Posterior cingulate gyrus (tissue), 11 donors: ENCODE measurements at places on chromosomes 3 and 15.

DNA sequence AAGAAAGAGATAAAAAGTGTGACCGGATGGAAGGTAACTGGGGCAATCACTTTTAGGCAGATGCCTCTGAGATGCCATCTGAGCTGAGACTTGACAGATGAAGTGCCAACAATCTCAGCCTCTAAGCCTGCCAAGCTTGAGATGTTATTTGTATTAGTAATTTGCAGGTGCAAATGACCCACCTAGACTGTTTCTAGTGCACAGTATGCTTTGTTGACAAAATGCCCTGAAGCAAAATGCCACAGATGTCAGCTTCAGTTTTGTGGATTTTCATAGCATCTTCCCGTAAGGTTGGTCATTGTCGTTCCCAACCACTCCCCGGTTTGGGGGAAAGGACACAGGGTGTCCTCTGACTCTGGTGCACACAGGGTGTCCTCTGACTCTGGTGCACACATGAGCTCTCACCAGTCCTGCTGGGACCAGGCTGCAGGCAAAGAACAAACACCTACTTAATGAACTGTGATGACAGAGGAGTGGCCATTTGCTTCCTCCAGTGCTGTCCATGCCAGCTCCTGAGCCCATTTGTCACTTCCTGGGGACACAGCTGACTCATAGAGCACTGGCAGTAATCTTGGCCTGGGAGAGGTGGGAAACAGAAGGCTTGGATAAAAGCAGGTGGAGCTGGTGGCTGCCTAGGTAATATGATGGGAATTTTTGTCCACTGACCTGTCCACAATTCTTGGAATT lies 16.7 kb upstream of the PPP1R2 start:
- no peak for DNase-seq

- DNase-seq, result no peak
Observed at GRCh38 chr15:71511796-71512681, 298.3 kb upstream of the NR2E3 start.

GRCh38 chr15:43414196-43414595 lies 43.3 kb downstream of the TUBGCP4 start:
- no peak for DNase-seq

DNA sequence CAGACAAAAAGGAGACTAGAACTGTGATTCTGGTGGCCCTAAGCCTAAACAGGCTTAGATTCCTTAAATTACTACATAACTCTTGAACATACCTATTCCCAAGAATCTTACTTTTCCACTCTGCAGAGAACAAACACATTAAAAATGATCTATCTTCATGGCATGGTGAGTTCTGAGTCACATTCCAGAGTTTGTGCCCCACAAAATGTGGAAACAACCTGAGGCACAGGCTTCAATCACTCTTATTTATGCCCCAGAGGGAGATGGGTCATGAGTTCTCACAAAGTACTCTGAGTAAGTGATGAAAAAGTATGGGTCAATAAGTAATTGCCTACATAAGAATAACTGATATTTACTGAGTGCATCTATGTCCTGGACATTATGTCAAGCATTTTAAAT lies 137.5 kb upstream of the SLC2A2 start:
- no peak for DNase-seq

GRCh38 chr3:163315786-163316185 lies 1762.5 kb downstream of the SI start:
- DNase-seq, result no peak

DNA sequence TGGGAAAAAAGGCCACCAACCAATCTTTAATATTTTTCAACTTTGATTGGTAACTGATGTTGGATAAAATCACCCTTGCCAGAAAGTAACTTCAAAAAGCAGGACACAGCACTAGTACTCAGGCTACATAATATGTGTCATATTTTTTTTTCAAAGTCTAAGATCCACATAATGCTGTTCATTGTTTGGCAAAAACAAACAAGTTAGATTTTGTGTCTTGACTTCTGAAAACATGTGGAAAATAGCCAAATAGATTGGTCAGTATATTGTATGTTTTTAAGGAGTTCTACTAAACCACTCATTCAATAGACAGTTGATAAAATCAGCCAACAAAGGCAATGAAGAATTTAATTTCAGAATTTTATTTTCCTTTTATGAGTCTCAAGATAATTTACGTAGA lies 111.7 kb upstream of the CCDC54 start:
- no peak for DNase-seq

GRCh38 chr15:25852027-25852426 lies 11.1 kb downstream of the ATP10A start:
- no peak for DNase-seq

DNA sequence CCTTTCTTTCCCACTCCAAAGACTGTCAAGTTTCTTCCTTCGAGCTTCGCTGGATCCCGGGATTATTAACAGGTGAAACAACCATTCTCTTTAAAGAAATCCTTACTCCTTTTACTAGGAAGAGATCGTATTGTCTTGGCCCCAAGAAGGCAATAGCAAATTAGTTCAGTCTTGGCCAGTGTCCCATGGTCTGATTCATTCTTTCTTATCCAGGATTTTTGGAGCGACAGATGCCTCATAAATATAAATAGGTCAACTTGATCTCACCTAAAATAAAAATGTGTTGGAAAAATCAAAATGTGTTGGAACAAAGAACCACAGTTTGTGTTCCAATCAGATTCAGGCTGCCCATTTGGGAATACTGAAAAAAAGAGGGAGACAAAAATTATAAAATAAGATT lies 140.1 kb upstream of the TMEM108 start:
- no peak for DNase-seq

DNA sequence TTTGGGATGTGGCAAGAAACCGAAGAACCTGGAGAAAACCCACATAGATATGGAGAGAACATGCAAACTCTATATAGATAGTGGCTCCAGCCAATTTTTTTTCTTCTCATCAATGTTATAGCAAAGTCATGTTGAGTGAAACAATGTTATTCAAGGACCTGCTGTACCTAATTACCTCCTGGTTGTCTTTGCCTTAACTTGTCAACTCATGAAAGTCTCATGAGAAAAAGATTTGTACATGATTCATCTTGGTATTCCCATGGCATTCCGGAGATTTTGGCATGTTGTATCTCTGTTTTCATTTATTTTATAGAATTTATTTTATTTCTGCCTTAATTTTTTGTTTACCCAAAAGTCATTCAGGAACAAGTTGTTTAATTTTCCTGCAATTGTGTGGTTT lies 303.8 kb upstream of the CDIN1 start:
- no peak for DNase-seq

DNA sequence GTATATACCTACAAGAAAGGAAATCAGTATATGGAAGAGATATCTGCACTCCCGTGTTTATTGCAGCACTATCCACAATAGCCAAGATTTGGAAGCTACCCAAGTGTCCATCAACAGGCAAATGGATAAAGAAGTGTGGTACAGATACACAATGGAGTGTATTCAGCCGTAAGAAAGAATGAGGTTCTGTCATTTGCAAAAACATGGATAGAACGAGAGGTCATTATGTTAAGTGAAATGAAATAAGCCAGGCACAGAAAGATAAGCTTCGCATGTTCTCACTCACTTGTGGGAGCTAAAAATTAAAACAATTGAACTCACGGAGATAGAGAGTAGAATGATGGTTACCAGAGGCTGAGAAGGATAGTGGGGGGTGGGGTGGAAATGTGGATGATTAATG lies 53.1 kb downstream of the FAM81A start:
- DNase-seq, result no peak

DNA sequence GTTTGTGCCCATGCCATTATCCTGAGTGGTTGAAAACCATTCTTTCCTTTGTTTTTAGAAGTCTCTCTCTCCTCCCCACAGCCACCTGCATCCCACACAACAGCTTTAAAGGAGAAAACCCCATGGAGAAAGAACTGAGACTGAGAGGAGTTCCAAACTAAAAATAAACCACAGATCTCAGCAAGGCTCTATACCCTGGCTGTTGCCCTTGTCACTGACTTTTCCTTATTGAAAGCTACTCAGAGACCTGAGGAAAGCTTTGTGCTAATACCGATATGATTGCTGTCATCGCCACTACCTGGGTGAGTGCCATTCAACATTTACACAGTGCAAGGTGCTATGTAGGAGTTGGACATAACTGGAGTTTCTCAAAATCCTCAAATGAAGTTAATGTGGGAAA lies 55.5 kb upstream of the RASGRP1 start:
- no peak for DNase-seq

GRCh38 chr3:142366434-142366833 lies 81.4 kb downstream of the XRN1 start:
- no peak for DNase-seq

GRCh38 chr15:41340189-41340695 lies 7.6 kb downstream of the NUSAP1 start:
- DNase-seq, result no peak

GRCh38 chr3:182364323-182364722 lies 429.0 kb upstream of the ATP11B start:
- no peak for DNase-seq

- no peak for DNase-seq
Observed at GRCh38 chr15:67137319-67137718, 71.9 kb downstream of the SMAD3 start.

DNA sequence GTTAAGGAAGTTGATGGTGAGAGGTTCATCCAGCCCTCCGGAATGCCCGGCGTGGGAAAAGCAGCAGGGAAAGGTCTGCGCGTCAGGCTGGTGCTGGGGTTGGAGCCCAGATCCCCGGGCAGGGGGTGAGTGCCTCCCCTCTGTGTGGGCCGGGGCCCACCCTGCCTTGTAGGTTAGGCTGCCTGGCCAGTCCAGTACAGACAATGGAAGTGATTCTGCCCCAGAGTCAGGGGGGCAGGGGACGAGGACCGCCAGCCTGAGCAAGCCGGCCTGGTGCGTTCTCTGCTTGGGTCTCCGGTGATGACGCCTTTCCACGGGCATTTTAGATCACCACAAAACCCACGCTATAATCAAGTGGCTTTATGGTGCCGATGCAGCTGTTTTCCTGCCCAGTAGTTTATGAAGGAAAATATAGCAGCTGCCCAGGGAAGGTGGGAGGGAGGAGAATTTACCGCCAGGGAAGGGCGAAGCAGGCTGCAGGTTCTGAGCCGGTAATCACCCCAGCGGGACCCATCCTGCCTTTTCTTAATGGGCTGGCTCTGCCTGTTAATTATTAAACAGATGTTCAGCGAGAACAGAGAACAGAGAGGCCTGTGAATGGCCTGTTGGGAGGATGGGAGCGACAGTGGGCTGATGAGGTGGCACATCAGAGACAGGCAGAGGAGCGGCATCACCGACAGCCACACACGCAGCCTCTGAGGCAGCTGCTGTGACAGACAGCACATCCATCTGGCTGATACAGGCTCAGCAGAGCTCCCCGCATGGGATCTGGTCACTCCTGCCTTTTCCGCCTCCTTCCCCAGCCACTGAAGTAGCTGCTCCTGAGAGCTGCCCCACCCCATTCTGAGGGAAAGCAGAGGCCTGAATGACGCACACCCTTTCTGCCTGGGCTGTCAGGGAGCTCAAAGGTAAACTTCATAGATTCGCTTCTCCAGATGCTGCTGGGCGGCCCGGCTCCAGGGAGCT lies 35.2 kb downstream of the BDH1 start:
- DNase-seq, result peak; percentile 47

- DNase-seq, result peak; percentile 28
Observed at GRCh38 chr3:58421004-58421403, 12.6 kb downstream of the PDHB start.

DNA sequence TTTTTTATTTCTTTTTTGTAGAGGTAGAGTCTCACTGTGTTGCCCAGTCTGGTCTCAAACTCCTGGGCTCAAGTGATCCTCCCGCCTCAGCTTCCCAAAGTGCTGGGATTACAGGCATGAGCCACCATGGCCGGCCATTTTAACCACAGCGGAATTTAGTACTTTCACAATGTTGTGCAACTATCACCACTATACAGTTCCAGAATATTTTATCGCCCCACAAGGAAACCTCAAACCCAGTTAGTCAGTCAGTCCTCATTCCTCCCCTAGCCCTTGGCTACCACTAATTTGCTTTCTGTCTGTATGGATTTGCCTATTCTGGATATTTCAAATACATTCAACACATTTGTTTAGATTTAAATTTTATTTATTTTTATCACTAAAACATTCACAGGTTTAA lies 15.5 kb upstream of the HOMER2 start:
- no peak for DNase-seq

GRCh38 chr3:60225848-60226247 lies 1025.4 kb downstream of the FHIT start:
- no peak for DNase-seq

DNA sequence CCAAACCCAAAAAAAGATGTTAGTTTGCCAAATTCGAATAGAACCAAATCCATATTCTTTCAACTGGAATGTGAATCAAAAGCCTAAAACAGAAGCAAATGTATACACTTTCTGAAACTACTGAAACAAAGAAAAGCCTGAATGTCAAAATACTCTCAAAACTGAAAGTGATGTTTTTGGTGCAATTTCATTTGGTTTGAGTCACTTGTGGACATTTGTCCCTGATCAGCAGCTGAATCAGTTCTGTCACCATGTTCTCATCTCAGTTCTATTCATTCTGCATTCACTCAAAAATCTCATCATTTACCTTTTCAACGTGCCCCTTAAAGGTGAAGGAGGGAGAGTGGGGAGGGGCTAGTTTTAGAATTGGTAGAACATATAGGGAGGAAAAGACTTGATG lies 266.8 kb downstream of the ABHD5 start:
- no peak for DNase-seq

DNA sequence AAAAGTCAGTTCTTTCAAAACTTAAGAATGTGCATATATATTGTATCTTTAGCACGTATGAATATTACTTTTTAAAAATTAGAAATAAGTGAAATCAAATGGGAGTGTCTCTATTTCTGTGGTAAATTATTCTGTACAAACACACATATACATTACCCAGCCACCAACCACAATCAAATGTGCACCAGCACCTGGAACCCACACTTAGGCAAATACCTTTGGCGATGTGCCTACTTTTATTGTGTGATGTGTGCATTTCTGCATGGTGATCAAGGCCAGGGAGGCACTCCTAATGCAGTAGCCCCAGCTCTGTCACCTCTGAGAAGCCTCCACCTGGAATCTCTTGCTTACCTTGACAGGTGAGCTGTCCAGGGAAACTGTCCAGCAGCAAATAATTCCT lies 76.9 kb downstream of the PIK3R4 start:
- DNase-seq, result no peak

DNA sequence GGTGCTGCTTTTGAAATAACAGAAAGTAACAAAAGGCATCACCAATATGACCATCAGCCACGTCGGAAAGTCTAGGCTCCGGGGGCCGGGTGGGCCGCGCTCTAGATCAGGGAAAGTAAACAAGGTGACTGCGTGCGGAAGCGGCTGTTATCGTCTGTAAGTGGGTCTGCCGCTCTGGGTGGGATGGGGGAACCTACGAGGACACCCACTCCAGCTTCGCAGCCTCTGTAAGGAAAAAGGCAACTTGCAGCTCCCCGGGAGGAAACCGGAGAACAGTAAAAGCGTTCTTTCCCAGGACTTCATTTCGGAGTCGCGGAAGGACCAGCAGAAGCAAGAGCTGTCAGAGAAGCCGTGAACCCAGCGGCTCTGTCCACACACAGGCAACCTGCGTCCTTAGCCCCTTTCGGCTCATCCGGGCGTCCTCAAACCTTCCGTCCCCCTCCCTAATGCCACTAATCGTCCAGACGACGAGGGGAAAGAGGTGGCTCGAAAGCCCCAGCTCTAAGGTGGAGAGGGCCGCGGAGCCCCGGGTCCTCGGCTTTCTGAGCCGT lies 461 bp downstream of the XRN1 start:
- DNase-seq, result peak; percentile 73

GRCh38 chr3:1696669-1697275 lies 401.9 kb upstream of the CNTN4 start:
- DNase-seq, result no peak
